Activated T-cell treated with anti-CD3 and anti-CD28 coated beads, Interleukin-2, amount 50 U/mL, for 4 hours (primary cell): ENCODE measurements at places on chromosomes 2 and 18. TPM values are rescaled to one million over a fixed set of nuclear protein-coding genes. Genes with fewer than 3 reads are reported as not detected.

Gene CPLX4
- total RNA-seq: not detected

DNA sequence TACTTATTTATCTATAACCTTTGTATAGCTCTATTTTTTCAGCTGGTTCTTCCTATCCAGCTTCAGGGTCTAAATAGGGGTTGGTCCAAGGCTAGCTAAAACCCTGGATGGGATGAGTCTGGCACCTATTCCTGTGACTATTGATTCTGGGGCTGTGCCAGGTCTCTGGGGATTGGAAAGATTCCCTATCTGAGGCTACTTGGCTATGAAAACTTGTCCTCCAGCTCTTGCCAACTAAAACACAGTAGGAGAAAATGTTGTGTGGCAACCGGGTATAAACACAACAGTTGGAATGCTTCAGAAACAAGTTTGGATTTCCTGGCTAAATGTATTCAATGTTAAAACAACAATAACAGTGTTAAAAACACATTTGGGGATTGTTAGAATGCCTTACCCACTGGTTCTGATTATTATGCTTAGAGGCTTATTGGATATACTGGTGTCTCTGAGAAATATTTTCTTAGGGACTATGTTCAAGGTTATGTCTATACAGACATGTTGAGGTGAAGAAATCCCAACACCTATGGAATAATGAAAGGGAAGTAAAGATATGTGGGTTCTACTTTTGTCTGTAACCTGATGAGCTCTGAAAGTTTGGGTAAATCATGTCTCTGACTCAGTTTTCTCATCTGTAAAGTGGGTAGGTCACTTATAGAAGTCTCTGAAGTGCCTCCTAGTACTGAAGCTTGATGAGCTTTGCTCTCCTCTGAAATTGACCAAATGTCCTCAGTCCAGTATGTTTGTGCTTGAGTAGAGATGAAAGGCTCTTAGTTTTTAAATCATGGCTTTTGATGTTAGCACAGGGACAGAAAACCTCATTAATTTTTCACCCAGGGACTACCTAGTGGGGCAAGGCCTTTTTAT is 460.7 kb downstream of the MTX2 start:
- DNase-seq: no peak

- DNase-seq: no peak
These were observed 147.9 kb upstream of the TFPI start for GRCh38 chr2:187702157-187702556.

GRCh38 chr18:25832001-25832604 is 258.3 kb downstream of the SS18 start:
- DNase-seq: no peak

- DNase-seq: no peak
These were observed 56.7 kb upstream of the GLI2 start for GRCh38 chr2:120678926-120679325.

DNA sequence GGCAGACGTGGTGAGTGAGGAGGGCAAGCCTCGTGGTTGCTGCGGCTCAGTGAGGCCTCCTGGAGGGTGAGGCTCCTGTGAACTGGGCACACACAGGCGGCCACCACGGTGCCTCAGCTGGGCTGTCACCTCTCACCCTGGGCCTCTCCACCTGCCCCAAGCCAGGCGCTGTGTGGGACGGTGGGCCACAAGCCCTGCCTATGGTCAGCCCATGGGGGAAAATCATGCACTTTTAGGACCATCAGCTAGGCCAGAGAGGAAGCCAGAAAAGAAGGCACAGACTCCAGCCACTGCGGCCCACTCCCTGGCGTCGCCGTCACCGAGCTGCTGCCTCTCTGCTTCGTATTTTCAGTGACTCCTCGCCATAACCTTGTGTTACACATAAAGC is 28.5 kb upstream of the HS6ST1 start:
- no peak for DNase-seq
